Effector CD4-positive, alpha-beta T cell (primary cell): ENCODE measurements at places on chromosomes 3 and 15.

GRCh38 chr3:26291840-26292239, 330.7 kb upstream of the LRRC3B start:
- DNase-seq = no peak

DNA sequence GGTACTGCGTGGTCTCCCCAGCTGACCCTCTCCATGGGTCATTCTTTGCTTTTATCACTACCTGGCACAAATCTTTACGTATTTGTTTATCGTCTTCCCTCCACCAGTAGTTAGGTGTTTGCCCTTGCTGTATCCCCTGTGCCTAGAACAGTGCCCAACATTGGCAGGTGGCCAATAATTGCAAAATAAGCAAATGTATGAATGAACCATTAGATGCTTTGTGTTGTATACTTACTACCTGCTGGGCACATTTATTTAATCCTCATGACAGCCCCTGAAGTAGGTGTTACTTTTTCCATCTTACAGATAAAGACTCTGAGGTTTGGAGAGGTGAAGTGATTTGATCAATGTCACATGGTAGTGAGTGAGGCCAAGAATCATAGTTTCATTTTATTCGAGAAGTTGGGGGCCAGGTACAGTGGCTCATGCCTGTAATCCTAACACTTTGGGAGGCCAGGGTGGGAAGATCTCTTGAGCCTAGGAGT, 2.0 kb upstream of the TWF2 start:
- DNase-seq = no peak

DNA sequence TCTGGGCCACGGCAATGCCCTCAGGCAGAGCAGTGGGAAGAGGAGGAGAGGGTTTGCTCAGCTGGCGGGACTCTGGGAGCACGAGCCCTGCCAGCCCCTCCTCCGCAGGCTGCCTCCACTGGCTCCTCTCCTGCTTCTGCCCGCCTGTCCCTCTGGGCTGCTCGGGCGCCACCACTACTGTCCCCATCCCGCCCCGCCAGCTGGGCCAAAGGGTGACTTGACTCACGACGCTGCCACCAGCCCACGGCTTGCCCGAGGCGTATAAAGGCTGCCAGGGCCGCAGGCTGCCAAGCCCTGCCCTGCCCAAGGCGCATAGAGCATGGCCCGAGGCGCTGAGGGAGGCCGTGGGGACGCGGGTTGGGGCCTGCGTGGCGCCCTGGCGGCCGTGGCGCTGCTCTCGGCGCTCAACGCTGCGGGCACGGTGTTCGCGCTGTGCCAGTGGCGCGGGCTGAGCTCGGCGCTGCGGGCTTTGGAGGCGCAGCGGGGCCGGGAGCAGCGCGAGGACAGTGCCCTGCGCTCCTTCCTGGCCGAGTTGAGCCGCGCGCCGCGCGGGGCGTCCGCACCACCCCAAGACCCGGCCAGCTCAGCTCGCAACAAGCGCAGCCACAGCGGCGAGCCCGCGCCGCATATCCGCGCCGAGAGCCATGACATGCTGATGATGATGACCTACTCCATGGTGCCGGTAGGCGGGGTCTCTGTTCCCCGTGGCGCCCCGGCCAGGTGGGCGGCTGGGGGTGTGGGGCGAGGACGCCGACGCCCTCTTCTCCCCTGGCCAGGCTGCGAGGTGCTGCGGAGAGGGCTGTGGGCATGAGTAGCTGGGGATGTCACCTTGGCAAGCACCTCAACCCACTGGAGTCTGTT, at the start of gene GLDN:
TSS of gene GLDN (plus strand) at position 290 of the 861 bp plus-strand sequence. CDS start at position 320, 30 bp downstream.
- DNase-seq = no peak

DNA sequence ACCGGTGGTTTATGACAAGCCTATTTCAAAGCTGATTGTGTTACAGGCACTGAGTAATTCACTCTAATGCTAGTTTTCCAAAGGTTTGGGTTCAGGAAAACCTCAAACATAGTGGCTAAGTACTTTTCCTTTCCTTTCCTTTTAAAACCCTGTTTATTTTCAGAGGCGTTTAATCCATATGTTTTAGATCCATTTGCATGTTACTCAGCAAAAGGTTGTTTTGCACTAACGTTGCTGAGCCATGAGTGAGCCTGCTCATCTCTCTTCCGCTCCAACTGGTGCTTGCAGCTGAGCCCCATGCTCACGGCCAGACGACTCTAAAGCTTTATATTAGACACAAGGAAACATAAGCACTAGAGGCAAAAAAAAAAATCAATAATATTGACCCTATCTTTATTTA, 9.4 kb downstream of the CEMIP start:
- no peak for DNase-seq

DNA sequence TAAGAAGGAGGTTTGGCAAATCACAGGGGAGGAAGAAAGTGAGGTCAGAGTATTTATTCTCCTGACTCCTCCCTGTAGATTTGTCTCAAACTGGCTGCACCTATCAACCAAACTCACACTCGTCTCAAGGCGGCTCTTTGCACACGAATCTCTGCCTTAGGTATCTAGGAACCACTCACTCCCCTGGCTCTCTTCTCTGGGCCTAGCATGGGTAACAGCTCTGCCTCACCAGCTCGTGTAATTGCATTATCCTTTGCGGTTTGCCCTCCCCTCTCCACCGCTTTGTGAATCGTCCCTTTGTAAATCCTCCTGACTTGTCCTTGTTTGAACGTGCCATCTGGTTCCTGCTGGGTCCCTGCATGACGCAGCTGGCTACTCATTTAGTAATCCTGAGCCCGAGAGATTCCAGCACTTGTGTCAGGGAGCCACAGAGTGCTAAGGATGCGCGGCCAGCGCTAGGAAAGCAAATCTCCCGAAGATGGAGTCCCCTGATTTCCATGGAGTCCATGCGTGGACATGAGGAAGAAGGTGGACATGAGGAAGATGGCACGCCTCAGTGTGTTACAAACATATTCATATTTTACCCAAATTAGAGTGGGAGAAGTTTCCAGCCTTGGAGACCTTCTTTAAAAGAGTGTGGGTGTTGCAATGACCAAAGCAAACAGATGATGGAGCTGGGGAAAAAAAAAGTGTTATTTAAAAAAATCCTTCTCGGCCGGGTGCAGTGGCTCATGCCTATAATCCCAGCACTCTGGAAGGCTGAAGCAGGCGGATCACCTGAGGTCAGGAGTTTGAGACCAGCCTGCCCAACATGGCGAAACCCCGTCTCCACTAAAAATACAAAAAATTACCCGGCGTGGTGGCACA, 26.7 kb downstream of the NRROS start:
- no peak for DNase-seq
